ENCODE measurements at places on chromosomes 16 and 17.

- no peak for DNase-seq
Observed at GRCh38 chr16:56244612-56245011, 53.3 kb downstream of the GNAO1 start.

DNA sequence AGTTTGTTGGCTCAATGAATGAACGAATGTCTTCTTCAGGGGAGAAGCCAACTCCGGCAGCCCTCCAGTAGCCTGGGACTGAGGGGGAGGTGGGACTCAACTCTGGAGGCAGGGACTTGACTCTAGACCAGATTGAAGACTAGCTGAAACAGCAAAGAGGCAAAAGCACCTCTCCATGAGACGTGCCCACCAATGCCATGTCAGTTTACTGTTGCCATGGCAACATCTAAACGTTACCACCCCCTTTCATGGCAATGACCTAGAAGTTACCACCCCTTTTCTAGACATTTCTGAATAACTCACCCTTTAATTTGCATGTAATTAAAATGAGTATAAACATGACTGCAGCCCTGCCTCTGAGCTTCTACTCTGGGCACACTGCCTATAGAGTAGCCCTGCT is 91.8 kb downstream of the ASIC2 start:
- no peak for DNase-seq

- DNase-seq = no peak
Observed at GRCh38 chr16:27827765-27828164, 235.7 kb downstream of the GSG1L start.

DNA sequence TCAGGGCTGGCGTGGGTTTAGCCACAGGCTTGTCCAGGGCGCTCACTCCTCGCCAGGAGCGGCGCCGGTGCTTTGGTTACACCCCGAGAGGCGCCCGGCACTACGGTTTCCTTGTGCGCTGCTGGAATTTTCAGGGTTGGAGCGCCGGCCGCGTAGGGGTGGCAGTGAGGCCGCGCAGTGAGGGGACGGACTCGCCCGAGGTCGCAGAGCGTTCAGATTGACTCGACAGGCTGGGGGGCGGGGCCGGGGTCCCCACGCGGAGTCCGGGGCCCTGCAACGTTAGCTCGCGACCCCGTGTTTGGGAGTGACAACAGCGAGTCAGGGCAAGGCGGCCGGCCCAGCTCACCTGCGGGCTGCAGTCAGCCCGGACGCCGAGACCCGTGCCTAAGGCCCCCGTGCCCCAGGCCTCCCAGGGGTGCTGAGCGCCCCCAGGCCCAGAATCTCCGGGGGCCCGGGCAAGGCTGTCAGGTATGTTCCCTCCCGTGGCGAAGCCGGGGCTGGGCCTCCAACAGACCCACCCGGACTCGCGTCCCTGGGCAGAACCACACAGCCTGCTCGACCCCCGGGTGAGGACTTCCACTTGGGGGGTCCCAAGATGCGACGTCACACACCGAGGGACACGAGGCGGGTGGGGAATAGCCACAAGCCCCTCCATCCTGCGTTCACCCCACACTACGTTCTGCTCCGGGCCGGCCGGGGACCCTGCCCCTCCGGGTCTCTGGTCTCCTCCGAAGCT is 1.3 kb upstream of the ACTG1 start:
- DNase-seq = no peak

GRCh38 chr16:75486676-75487313 is 8.4 kb downstream of the CHST6 start:
- no peak for DNase-seq

- DNase-seq = no peak
Observed at GRCh38 chr17:45973099-45973780, 25.8 kb upstream of the STH start.

DNA sequence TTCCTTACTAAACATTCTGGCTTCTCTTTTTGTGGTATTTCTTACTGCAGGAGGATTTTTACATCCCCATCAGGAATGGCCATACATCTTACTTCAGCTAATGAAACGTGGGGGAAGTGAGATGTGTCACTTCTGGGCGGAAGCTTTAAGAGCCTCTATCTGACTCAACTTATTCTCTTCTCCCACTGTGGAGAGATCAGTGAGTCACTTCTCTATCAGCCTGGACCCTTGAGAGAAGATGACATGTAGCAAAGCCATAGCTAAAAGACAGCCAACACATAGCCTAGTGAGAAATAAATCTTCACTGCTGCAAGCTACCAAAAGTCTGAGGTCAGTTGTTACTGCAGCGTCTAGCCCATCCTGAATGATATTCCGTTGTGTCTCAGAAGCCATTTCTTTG is 1066.7 kb upstream of the RBFOX1 start:
- DNase-seq = no peak

GRCh38 chr17:18960803-18961511 is 9.0 kb downstream of the SLC5A10 start:
- DNase-seq = no peak

DNA sequence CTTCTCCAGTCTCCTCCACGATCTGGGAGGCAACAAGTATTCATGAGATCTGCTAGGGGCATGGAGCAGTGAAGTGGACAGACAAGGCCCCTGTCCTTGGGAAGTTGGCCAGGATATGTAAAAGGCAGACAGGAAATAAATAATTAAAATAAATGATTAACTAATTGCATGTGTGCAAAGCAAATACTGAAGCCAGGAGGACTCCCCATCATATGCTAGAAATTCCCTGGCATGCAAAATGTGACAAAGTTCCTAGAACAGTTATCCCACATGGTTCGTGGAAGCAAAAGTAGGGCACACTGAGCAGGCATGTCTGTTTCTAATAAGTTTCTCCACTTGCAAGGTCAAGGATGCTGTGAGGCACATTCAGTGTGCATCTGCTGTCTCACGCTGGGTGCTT is 86.8 kb downstream of the CDYL2 start:
- no peak for DNase-seq

DNA sequence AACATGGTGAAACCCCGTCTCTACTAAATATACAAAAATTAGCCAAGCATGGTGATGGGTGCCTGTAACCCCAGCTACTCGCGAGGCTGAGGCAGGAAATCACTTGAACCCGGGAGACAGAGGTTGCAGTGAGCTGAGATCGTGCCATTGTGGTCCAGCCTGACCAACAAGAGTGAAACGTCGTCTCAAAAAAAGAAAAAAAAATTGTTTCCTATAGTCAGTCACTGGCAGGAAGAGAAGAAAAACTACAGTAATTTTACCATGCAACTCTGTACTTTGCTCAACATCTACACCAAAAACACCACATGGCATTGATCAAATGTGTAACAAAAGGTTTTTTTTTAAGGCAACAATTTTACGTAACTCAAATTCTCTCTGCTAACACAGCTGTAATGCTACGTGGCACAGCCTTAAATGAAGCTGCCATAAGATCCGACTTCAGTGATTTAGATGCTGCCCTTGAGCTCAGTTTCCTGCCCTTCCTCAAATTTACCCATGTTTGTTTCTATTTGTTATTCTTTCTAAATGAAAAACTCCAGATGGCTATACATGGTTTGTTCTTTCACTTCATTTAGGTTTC is 40.2 kb downstream of the CNOT1 start:
- DNase-seq = no peak

GRCh38 chr16:27289669-27290068 is 21.1 kb upstream of the NSMCE1 start:
- no peak for DNase-seq

DNA sequence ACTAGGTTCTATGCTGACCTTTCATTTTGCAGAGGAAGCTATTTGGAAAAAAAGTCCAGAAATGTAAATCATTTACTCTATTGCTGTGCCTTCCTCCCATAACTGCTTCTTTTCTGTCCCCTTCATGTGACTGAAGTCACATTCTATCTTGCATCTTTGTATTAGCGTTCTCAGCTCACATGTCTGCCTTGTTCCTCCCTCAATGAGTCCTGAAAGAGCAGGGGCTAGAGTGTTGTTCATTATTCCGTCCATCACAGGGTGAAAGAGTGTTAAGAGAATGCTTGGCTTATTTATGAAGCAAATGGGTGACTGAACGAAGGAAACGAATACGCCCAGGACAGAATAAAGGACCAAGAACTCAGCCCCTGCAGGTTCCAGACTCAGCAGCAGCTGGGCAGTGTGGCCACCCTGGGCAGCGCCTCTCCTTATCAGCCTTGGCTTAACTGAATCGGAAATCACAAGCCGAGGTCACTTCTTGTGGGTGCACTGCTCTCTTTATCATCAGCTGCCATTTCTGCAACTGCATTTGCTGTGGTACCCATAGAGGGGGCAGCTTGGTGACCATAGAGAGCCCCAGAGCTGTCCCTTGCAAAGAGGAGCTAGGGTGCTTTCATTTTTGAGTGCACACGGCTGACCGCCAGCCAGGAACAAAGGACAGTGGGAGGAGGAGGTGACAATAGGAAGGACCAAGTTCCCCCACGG is 1.8 kb upstream of the PIK3R6 start:
- no peak for DNase-seq

- DNase-seq = no peak
Observed at GRCh38 chr17:34254651-34255380, at the start of gene CCL2. Gene CCL2, plus strand, starts transcription at chr17:34255285. Its CDS starts 65 bp downstream, at chr17:34255350.

DNA sequence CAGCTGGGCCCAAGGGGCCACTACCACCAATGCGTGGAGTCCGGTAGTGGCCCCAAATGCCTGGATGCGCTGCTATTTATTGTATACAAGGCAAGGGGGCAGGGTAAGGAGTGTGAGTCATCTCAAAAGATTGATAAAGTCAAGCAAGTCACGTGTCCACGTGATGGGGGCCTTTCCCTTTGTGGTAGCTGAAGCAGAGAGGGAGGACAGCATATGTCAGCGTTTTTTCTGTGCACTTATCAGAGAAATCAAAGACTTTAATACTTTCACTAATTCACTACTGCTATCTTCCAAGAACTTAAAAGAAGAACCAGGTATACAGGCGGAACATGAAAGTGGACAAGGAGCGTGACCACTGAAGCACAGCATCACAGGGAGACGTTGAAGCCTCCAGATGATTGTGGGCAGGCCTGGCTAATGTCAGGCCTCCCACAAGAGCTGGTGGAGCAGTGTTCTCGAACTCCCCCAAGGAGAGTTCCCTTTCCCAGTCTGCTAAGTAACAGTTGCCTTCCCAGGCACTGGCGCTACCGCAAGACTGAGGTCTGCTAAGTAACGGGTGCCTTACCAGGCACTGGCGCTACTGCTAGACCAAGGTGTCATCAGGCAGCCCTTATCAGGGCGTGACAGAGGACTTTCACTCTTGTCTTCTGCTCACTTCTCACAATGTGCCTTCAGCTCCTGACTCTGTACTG is 10.8 kb upstream of the ASB16 start:
- DNase-seq = no peak

GRCh38 chr17:6159541-6160231 is 89.5 kb downstream of the WSCD1 start:
- DNase-seq = no peak

DNA sequence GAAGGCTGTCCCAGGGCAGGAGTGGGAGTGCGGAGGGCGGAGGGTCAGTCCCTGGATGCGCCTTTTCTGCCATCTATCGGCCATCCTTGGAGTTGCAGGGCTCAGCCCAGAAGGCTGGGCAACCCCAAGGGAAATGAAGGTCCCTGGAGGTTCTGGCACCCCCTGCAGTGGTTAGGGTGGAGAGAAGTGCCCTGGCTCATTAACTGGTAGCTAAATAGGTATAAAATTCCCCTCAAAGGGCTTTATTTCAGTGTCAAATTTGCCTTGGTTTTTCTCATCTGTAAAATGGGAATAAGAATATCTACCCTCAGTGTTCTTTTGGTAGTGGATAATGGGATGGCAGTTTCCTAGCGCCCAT is 22.4 kb downstream of the C17orf75 start:
- DNase-seq = peak; percentile 9

GRCh38 chr16:86863609-86864008 is 285.3 kb downstream of the FOXL1 start:
- DNase-seq = no peak

- DNase-seq = no peak
Observed at GRCh38 chr16:23539984-23540816, 16.9 kb downstream of the EARS2 start.

DNA sequence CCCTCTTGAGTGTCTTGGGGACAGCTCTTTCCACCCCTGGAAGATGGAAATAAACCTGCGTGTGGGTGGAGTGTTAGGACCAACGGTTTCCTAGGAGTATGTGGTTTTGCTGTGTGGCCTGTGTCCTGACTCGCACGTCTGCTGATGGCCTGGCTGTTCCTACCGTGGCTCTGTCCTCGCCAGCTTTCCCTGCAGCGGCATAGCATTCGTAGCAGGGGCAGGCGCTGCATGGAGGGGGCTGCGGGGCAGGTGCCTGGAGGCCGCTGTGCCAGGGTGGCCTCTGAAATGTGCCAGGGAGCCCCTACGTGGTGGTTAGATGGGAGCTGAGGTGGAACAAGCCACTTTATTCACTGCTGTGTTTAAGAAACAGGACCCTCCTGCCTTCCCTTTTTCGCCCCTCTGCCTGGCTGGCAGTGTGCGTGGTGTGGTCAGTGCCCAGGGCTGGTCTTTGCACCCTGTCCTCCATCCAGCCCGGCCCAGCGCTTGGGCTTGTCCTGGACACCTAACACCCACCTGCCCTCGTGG is 10.6 kb downstream of the SLC16A3 start:
- no peak for DNase-seq
